ENCODE measurements at places on chromosomes 16 and 17.

- no peak for DNase-seq
Measured at GRCh38 chr16:11916524-11917285, 949 bp upstream of the GSPT1 start.

DNA sequence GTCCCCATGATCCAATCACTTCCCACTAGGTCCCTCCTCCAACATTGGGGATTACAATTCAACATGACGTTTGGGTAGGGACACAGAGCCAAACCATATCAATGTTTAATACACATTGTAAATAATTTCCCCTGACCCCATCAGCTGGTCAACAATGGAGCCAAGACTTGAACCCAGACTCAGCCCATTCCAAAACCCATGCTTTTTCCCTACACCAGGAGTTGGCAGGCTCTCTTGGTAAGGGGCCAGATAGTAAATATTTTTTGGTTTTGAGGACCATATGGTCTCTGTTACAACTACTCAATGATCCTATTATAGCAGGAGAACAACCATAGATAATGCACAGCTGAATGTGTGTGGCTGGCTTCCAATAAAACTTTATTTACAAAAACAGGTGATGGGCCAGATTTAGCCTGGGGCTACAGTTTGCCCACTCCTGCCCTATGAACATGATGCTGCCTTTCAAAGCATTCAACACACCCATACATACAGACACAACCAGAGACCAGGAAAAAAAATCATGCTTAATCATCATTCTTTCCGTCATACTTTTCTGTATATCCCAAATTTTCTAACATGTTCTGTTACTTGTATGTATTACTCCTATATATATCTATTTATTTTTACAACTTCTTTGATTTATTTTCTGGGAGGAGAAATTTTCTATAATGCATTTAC lies 22.1 kb upstream of the MSI2 start:
- DNase-seq, result no peak

DNA sequence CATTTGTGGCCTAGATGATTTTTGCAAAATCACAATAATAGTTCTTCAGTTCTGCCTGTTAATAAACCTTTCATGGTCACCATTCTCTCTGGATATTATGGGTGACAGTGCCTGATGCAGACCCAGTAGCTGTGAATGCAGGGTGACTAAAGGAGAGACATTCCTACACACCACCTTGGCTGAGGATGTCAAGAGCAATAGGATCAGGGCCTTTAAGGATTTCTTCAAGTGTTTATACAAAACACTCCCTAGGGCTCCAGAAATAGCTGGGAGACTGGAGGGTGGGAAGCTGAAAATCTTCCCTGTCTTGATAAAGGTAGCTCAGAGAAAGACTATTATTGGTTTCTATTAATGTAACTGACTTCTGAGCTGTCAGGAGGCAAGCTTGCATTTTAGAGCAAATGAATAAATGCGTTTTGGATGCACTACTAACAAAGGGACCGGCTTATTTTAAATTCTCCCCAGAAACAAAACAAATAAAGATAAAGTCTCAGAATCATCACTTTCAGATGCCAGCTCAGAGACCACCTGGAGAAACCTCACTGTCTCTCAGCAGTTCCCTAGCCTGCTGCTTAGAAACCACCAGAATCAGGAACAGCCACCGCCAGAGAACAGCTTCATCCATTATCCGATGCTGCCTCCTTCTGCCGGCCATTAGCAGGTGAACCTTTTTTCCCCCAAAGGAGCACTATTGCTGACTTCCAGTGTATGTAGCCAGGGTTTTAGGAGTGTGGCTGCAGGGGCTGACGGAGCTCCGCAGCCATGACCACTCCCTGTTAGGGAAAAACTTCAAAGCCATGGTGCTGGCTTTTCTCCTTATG lies 171.4 kb upstream of the DYNLRB2 start:
- no peak for DNase-seq

GRCh38 chr17:6927290-6928126 lies 68.3 kb upstream of the ALOX12 start:
- DNase-seq, result no peak

DNA sequence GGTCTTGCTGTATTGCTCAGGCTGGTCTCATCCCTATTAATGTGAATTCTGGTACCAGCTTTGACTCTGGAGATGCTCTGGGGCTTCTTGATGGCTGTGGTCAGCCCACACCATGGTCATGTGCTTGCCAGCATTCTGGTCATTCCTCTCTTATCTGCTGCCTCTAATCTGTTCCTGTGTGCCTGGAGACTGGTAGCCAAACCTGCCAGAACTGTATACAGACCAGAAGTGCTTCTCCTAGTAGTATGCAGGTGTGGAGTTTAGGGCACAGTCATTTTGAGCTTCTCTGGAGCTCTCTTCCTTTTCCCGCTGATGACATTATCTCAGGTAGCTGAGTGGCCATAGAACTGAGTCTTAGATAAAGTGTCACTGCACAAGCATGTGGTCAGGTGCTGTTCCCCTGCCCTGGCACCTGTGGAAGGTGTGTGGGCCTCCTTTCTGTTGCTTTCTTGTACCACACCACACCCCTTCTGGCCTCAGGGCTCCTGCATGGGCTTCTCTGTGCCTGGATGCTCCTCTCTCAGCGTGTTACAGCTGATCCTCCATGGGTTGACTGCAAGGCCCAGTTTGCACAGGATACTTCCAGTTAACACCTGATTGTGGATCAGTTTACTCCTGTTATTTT lies 162.7 kb downstream of the SPECC1 start:
- DNase-seq, result no peak

- DNase-seq, result no peak
Measured at GRCh38 chr17:74172700-74173099, 30.8 kb upstream of the RPL38 start.

DNA sequence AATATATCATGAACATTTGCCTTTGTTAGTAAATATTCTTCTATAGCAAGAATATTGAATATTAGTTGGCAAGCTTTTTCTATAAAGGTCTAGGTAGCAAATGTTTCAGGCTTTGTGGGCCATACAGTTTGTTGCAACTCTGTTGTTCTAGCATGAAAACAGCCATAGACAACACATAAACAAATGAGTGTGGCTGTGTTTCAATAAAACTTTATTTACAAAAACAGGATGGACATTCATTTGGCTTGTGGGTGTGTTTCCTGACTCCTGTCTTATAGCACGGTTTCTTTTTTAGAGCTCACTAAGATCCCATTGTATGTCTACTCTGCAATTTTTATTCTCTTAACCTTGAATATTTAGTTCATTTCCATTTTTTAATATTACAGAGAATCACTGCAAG lies 39.0 kb downstream of the ARL4D start:
- DNase-seq, result no peak

DNA sequence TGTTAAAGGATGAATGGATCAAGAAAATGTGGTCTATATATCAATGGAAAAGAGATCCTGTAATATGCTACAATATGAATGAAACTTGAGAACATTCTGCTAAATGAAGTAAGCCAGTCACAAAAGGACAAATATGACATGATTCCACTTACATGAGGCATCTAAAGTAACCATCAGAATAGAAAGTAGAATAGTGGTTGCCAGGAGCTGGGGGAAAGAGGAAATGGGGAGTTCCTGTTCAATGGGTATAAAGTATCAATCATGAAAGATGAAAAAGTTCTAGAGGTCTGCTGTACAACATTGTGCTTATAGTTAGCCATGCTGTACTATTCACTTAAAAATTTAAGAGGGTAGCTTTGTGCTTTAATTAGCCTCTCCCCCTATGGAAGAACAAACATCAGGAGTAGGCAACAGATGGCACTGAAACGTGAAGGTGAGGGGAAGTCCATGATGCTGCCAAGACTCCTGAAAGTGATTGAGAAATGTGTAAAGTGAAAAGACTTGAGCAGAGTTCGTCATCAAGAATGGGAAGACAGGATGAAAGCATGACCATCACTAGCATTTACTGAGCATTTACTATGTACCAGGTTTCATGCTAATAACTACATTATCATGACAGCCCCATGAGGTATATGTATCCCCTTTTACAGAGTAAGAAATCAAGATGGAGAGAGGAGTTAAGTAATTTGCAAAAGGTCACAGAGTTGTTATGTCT lies 167.2 kb downstream of the CYB561 start:
- DNase-seq, result no peak

- no peak for DNase-seq
Measured at GRCh38 chr17:66837885-66838665, 3.2 kb downstream of the CACNG5 start.

DNA sequence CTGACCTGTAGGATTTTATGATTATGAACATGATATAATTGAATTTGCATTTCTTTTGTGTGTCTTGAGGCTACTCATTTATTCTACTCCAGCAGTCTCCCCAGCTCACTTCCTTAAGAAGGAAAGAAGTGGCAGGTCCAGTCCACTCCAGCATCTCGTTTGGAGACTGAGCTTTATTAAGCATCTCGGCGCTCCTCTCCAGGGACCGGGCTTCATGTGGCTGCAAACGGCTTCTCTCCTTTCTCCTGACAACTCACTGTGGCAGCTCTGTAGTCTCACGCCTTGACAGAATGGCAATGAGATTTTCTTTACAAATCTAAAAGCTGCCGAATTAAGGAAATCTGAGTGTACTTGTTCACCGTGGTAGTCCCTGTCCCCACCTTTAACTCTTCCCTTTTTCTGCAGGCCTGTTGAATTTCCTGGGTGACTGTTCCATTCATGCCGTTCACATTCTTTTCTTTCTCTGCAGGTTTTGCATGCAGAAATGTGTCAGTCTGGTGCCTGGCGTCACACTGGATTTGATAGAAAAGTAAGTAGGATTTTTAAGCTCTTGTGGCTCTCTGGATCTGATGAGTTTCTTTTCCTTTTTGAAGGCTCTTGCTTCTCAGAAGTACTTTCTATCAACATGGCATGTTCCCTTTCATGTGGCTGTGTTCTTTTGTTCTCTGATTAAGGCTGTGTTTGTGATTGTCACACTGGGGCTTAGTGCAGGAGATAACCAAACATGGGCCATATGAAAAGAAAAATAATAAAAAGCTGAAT lies 200.5 kb upstream of the CHMP6 start:
- DNase-seq, result no peak

All from KG1 (cell line).